ENCODE measurements at places on chromosomes 5 and 9.

- DNase-seq: no peak
These were observed 95.3 kb upstream of the FSTL4 start for GRCh38 chr5:133707629-133708028.

GRCh38 chr5:113050721-113051382 lies 74.3 kb downstream of the DCP2 start:
- DNase-seq: peak; percentile 90

GRCh38 chr9:134493461-134494272 lies 147.9 kb upstream of the COL5A1 start:
- no peak for DNase-seq

GRCh38 chr5:17396247-17396646 lies 101.8 kb upstream of the TAF11L2 start:
- DNase-seq: no peak

DNA sequence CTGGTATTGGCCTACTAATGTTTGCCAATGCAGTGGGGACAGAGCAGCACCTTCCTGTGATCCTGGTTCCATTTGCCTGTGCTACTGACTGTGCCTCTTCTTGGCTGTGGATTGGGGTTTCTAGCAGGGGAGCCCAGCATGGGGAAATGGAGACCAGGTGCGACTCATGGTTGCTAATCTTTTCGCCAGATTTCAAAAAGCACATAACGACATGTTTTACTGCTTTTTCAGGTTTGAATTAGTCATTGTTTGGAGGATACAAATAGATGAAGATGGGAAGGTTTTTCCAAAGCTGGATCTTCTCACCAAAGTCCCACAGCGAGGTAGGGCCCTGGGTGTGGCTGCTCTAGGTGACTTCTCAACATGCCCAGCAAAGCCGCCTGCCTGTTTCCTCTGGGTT lies 57.6 kb downstream of the IPPK start:
- DNase-seq: no peak

Measured in RCC 7860 (cell line).